ENCODE measurements at places on chromosomes 12 and 14.

DNA sequence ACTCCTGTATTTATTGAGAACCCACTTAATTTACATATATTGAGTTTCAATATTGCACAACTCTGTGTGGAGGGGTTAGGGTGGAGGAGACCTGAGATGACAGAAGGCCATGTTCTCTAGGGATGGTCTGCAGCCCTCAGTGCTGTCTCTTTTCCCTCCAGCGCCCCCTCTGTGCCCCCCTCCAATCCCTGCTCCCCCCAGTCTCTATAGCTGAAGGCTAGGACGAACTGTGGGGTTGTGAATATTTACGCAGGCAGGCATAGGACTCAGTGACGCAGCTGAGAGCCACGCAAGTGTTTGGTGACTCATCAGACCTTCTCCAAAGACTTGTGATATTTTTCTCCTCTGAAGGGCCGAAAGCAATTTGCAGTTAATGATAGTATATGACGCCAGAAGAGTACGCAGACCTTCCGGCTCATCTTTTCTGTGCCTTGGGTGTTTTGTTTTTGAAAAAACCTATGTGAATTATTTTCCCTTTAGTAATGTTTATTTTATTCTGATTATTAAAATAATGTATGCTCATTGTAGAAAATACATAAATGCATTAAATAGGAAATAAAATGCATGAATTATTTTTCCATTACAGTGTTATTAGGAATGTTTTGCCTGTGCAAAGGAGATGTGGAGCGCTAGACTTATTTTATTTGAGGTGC, 85.3 kb downstream of the SLC25A47 start:
- no peak for DNase-seq

DNA sequence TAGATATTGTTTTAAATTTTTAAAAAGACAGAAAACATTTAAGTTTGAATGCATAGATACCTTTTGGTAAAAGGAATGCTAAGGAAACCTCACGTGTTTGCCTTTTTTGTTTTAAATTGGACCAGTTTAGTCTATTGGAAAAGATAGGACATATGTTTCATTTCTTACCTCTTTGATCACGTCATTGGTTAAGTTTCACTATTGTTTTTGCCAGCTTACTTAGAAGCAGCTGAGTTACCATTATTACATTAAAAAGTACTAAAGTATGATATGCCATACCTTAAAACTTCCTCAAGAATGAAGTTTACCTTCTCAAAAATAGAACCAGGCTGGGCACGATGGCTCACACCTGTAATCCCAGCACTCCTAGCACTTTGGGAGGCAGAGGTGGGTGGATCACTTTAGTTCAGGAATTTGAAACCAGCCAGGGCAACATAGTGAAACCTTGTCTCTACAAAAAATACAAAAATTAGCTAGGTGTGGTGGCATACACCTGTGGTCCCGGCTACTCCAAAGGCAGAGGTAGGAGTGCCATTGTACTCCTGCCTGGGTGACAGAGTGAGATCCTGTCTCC, 54.4 kb downstream of the SRGAP1 start:
- DNase-seq: no peak

- no peak for DNase-seq
These were observed 1.1 kb upstream of the MARCHF9 start for GRCh38 chr12:57753756-57754337.

- DNase-seq: no peak
These were observed 14.0 kb downstream of the OR11G2 start for GRCh38 chr14:20204721-20205120.

GRCh38 chr12:131818821-131819585, 9.2 kb upstream of the MMP17 start:
- DNase-seq: no peak

- no peak for DNase-seq
These were observed 64.2 kb downstream of the CLMN start for GRCh38 chr14:95255487-95255886.

DNA sequence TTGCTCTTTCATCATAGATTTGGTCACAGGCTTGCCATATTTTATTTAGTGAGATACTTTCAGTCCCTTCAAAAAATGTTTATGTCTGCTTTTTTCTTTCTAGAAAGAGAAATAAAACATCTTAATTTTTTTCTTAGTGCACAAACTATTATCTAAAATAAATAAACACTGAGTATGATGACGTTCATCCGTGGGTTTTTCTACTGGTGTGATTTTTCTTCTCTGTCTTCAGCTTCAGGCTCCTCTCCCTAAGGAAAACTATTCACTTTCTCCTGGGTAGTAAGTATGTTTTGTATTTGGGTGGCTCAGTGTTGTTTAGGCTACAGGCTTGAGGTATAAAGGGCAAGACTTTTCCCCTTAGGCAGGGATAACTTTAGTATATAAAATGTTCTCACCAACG, 154.7 kb downstream of the DACT1 start:
- DNase-seq: no peak

- DNase-seq: no peak
These were observed 1.4 kb downstream of the NIN start for GRCh38 chr14:50829489-50830043.

- DNase-seq: no peak
These were observed 47.0 kb upstream of the SLC2A13 start for GRCh38 chr12:40152783-40153383.

- DNase-seq: no peak
These were observed 34.3 kb upstream of the TEX22 start for GRCh38 chr14:105363847-105364708.

GRCh38 chr14:68596211-68596610, 196.7 kb downstream of the ZFP36L1 start:
- DNase-seq: no peak

DNA sequence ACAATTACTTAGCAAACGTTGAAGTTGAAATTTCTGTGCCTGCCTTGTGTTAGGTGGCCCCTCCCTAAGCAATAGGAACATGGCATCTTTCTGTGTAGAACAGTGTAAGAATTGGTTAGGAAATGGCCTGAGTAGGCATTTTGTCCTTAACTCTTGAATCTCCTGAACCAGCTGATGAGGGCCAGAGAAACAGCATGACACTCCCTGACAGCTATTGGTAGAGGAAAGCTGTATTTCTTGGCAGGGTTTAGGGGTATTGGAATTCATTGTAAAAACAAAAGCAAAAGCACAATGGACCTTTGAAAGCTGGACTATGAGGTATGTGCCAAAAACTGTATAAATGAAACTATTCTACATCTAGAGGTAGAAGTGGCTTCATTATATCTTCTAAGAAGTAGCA, 40.6 kb upstream of the LRTM2 start:
- DNase-seq: no peak

DNA sequence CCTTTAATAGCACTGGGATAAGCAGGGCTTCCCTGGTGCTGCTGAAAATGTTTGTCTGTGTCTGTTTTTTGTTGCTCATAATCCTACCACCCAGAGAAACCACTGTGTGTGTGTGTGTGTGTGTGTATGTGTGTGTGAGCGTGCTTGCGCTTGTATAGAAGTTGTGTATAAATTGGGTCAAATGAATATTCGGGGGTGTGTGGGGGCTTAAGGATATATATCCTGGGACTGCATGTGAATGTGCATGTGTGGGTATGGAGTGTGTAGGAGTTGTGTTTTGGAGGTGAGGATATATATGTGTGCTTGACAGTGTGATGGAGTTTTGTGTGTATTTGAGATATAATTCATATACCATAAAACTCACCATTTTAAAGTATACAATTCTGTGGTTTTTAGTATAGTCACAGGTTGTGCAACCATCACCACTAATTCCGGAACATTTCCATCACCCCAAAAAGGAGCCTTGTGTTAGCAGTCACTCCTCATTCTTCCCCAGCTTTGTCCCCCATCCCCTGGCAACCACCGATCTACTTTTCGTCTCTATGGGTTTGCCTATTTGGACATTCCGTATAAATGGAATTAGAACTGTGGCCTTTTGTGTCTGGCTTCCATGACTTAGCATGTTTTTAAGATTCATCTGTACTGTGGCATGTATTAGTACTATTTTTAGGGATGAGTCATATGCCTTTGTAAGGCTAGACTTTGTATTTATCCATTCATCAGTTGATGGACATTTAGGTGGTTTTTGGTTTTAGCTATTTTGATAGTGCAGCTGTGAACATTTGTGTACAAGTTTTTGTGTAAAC, 25.6 kb downstream of the TCTN1 start:
- DNase-seq: no peak

DNA sequence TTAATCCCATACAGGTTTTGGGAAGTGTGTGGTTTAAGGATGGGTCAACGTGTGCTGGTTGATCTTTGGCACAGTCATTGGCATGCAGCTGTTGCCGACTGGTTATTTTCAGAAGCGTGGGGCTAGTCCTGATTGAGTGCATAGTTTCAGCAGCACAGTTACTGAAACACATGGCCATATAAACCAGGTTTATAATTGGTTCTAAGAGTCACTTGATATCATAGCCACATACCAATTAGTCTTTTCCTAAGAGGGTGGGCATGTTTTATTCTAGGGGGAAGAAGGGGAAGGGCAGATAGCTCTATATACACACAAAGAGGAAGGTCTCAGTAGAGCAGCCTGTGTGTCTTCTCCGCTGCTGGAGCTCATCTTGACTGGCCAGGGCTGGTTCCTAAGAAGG, 11.0 kb upstream of the RPS6KL1 start:
- no peak for DNase-seq

All from T-helper 2 cell (primary cell).